ENCODE measurements at places on chromosomes 4 and X. TPM values are rescaled to one million over a fixed set of nuclear protein-coding genes. Genes with fewer than 3 reads are reported as not detected.

The MSMO1 gene
- 35.6 TPM for polyA plus RNA-seq

The GAGE12E gene
- polyA plus RNA-seq = not detected

The FLNA gene
- 19.2 TPM for polyA plus RNA-seq

The ALAS2 gene
- 3.7 TPM for polyA plus RNA-seq

The C1QTNF7 gene
- 0.54 TPM for polyA plus RNA-seq

- DNase-seq = peak; percentile 53
Measured at GRCh38 chrX:21658746-21659145, 616 bp upstream of the KLHL34 start.

DNA sequence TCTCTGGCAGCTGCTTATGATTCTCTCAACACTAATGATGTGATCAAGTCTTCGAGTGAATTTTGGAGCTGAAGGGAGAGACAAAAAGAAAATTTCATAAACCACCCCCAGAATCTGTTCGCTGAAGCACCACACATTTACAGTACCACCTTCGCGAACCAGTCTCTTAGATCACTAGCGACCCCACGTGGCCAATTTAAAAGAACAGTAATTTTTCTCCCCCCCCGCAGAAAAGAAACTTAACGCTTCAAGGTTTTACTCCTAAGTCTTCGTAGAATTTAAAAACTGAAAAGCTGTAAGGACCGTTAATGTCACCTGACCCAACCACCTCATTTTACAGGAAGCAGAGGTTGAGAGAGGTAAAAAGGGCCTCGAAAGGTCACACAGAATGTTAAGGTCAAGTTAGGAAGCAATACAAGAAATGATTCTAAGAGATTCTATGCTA, 187.5 kb downstream of the QDPR start:
- DNase-seq = peak; percentile 42

- peak; percentile 46 for DNase-seq
Measured at GRCh38 chrX:69538321-69538876, 34.3 kb downstream of the NALF2 start.

DNA sequence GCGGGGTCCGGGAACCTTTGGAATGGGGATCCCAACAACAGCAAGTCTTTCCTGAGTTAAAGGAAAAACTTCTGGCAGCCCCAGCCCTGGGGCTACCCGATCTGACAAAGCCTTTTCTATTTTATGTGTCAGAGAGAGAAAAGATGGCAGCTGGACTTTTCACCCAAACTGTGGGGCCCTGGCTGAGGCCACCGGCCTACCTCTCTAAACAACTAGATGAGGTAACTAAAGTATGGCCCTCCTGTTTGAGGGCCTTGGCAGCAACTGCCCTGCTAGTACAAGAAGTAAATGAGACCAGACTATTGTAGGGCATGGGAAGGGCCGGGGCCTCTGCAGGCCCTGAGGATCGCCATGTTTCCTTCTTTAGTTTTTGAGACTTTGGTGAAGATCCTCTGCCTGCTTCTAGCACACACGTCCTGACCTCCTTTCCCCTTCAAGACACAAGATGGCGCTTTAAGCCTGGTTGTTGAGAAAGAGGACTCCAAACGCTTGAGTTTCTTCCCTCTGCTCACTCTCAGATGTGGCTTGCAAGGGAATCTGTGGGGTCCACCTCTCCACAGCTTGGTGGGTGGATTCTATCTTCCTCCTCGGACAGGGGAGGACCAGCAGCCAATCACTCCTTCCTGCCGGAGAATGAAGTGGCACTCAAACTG, 18.5 kb upstream of the DRD5 start:
- peak; percentile 77 for DNase-seq

The SLC26A1 gene
- 0.54 TPM for polyA plus RNA-seq

- peak; percentile 26 for DNase-seq
Measured at GRCh38 chrX:70453024-70453618, 8.5 kb downstream of the DLG3 start.

The PGAM4 gene
- not detected for polyA plus RNA-seq

- no peak for DNase-seq
Measured at GRCh38 chr4:68021185-68021584, 57.9 kb upstream of the TMPRSS11A start.

GRCh38 chrX:37646254-37646653, 39.3 kb upstream of the XK start:
- DNase-seq = no peak

DNA sequence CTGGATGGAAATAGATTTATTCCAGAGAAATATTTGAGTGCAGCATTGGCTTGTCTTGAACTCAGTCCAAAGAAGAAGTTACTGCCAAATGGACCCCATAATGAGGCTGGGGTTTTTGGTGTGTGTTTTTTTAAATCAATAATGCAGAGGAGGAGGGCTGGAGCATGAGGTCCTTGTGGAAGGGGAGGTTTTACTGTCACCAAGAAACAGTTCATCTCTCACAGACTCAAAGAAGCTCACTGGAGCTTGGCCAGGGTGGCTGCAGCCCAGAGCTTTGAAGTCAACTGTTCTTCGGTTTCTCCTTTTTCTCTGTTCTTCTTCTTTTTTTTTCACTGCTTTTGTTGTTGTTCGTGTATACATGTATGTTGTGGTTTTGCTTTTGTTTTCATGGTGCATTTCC, 377.7 kb downstream of the FBXW7 start:
- DNase-seq = no peak

DNA sequence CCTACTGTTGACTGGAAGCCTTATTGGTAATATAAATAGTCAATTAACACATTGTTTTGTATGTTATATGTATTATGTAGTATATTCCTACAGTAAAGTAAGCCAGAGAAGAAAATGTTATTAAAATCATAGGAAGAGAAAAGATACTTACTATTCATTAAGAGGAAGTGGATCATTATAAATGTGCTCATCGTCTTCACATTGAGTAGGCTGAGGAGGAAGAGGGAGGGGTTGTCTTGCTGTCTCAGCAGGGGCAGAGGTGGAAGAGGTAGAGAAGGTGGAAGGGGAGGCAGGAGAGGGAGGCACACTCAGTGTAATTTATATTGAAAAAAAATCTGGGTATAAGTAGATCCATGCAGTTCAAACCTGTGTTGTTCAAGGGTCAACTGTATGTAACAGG, 10.6 kb downstream of the CDKL5 start:
- no peak for DNase-seq

The SMIM31 gene
- polyA plus RNA-seq = 44.6 TPM

The MXD4 gene
- 46.7 TPM for polyA plus RNA-seq

DNA sequence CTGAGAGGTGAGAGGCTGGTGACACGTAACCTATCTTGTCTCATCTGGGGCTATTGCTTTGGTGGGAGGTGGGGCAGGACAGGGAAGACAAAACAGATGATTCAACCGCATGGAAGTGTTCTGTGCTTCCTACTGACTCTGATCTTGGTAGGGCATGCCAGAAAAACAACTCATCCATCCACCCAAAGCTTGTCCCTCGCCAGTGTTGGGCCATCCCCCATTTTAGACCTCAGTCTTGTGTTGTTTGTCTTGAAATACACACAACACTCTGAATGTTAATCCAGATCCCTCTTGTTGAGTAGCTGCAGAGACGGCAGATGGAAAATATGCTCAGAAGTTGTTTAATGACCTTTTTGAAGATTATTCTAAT, 377 bp downstream of the CHRNA9 start:
- no peak for DNase-seq

The HDX gene
- not detected for polyA plus RNA-seq

DNA sequence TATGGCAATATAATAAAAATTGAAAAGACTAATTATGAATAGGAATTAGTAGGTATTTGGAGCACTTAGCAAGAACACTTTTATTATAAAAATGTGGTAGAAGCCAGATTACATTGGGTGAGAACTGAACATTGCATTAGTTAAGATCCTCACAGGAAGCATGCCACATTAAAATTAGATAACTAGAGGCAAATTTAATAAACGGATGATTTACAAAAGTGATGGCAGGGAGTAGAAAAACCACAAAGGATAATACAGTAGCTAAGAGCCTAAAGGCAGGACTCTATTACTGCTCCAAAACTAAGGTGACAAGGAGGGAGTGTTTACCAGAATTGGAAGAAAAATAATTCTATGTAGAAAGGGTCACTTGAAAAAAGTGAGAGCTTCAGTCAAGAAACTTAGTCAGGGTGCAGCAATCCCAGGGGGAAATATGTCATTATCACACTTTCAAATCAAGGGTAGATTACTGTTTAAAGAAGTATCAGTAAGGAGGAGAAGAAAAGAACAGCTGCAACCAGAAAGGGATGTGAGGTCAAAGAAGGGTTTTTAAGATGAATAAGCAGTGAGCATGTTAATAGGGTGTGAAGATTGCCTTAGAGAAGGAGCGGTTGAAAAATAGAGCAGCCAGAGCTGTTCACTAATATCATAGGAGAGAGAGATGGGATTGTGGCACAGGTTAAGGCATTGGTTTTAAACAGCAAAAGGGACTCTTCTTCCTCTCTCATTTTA, 84.6 kb downstream of the NDST4 start:
- no peak for DNase-seq

- no peak for DNase-seq
Measured at GRCh38 chr4:14431155-14432134, 570.8 kb upstream of the CPEB2 start.

The KDM6A gene
- polyA plus RNA-seq = 9.5 TPM

DNA sequence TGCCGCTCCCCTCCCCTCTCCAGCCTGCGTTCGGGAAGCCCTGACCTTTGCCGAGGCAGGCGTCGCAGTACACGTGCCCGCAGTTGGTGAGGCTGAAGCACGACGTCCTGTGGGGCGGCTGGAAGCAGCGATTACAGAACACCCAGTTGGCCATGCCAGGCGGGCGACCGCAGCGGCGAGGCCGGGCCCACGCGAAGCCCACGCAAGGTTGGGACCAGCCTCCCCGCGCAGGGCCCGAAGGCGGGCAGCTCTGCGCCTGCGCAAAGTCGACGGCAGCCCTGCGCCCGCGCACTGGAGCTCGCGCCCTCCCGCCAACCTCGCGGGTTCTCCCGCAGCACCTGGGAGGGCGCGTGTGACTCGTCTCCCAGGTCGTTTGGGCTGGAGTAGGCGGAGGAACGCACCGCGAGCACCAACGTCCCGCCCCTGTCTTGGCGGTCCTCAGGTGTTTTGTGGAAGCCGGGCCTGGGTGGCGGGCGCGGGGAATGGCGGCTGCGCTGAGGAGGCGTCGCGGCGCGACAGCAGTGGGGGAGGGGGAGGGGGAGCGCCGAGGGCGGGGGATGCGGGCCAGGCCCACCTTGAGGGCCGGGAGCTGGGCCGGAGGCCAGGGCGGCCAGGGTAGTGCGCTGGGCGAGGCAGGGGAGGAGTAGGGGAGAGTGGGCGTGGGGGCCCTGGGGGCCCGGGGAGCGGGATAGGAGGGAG, at the start of gene RNF212:
Gene RNF212 (minus strand): TSS at position 254 of the 699 bp plus-strand sequence. CDS start 100 bp downstream, at position 154.
- no peak for DNase-seq

DNA sequence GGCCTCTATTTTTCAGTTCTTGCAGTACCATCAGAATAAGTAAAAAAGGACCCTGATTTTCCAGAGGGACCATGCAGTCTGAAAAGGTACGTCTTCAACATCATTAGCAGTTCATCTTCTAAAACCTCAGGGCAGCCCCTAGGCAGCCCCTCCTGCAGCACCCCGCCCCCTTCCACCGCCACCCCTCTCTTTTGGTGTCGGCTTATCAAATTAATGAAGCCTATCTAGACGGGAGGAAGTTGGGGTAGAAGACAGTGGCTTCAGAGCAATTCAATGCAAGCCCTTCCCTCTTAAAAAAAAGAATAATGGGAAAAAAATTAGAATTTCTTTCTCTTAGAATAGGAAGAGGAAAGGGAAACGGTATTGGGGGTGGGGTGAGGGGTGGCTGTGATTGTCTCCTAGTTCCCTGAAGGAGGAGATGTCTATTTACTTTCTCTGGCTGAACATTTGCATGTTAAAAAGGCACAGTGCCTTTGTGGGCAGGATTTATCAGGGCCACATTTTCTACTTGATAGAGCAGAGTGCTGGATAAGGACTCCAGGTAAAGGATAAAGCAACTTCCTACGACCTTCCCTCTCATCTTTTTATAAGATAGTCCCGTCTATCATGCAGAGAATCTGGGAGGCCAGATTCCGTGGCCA, 159.4 kb downstream of the MGST2 start:
- no peak for DNase-seq

DNA sequence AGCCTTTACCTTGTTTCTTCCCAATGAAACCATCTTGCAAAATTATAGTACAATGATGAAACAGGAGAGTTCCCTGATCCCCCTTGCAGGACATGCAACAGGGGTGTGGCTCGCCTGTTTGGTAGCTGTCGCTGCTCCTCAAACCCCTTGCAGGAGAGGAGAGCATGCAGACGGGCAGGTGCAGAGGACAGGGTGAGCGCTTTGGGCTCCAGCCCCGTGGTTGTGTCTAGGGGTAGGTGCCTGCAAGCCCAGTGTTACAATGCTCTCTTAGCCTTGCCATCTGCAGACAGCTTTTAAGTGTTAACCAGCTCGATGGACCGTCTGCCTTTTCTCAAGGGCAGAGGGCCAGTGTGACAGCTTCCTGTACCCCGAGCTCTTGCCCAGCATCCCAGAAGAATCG, 102.0 kb downstream of the TAB3 start:
- no peak for DNase-seq

The NOX1 gene
- polyA plus RNA-seq = 6.4 TPM

DNA sequence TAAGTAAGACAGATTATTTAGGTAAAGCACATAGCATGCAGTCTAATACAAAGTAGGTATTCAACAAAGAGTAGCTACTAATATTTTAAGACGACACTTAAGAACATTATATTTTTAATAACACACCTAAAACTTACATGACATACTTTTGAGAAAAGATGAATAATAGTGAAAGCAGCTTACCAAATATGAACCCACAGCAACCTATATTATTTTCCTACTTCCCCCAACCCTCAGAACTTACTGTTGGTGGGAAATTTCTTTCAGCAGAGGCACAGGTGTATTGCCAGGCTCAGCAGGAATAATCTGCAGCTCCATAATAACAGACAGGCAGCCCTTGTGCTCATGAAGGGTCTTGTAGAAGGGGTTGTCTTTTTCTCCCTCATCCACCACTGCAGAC, 498.9 kb downstream of the GLUD2 start:
- no peak for DNase-seq

The RNF150 gene
- polyA plus RNA-seq = not detected

DNA sequence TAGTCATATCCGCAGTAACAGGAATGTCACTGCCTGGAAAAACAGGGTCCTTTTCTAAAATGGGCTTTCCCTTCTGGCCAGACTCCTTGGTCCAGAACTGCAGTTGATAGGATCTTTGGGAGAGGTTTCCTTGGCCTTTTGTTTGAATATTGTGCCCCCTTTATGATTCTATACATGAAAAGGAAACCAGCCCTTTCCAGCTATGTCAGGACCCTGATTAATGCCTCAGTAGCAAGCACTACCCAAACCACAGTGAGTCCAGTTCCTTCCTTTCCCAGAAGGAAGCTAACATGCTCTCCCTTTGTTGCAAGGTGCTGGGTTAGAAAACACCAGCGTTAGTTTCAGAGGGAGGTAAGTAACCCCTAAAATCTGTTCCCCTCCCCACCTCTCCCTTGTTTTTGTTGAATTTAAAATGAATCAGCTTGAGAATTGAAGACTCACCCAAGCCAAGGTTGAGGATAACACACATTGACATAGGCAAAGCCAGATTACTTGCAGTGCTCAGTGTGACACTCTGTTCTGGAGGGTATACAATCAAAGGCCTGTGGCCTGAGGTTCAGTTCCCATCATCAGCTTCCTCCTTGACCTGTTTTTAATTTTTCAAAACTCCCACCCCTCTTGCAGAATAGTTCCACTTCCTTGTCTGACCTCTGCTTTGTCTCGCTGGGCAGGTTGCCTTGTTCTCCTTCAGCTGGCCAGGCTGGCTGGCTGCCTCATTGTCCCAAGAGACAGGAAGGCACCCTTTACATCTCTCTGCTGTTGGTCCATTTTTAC, 87.6 kb upstream of the PLAC1 start:
- no peak for DNase-seq

Data from small intestine (tissue), 16 donors.